Fibroblast of the aortic adventitia (primary cell): ENCODE measurements at places on chromosomes 1 and 21. TPM values are rescaled to one million over a fixed set of nuclear protein-coding genes. Genes with fewer than 3 reads are reported as not detected.

HSPA6 gene
- 0.45 TPM in 1 of 2 replicates, not detected in the other for total RNA-seq

VN1R5 gene
- total RNA-seq: not detected in 2 replicates

RBP7 gene
- not detected in 2 replicates for total RNA-seq

FCRL4 gene
- not detected in 2 replicates for total RNA-seq

ARHGEF16 gene
- 0.18 TPM in 1 of 2 replicates, not detected in the other for total RNA-seq

MIXL1 gene
- not detected in 2 replicates for total RNA-seq

FCRL6 gene
- not detected in 2 replicates for total RNA-seq

CCDC30 gene
- 1.4 and 5.8 TPM in 2 replicates for total RNA-seq

AADACL3 gene
- not detected in 2 replicates for total RNA-seq

VWA1 gene
- 1.8 and 2.9 TPM in 2 replicates for total RNA-seq

TDRD5 gene
- total RNA-seq: not detected in 2 replicates

ANKRD45 gene
- 0.09 and 0.82 TPM in 2 replicates for total RNA-seq

DNA sequence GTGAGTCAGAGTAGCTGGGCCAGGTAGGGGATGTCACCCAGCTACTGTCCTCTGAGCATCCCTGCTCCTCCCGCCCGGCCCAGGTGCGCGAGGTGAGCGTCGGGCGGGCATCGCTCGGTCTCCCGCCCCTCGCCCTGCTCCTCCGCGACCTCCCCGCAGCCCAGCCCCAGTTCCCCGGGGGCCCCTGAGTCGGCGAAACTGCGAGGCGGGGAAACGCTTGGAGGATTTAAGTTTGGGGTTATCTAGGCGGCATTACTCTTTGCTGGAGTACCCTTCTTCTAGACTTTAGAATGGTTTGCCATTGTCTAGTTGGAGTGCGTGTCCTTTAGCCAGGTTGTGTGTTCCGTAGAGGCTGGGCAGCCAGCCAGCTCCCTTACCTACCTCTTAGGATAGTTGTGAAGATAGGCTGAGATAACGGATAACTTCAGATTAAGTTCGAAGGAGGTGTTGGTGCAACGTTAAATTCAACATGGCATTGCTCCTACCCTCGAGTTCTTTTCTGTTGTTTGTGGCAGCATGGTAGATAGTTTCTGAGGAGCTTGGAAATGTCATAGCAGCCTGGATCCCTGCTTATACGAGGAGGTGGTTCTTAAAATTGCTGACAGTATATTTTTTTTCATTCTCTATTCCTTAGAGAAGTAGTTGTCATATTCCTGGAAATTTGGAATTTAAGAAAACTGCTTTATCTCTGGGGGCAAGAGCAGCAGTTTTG is 697 bp downstream of the AGO3 start:
- DNase-seq: peak; percentile 14

GRCh38 chr1:8661185-8662110 is 156.0 kb downstream of the RERE start:
- DNase-seq: peak; percentile 94

GRCh38 chr1:85070972-85071492 is 22.7 kb upstream of the MCOLN3 start:
- no peak for DNase-seq

DNA sequence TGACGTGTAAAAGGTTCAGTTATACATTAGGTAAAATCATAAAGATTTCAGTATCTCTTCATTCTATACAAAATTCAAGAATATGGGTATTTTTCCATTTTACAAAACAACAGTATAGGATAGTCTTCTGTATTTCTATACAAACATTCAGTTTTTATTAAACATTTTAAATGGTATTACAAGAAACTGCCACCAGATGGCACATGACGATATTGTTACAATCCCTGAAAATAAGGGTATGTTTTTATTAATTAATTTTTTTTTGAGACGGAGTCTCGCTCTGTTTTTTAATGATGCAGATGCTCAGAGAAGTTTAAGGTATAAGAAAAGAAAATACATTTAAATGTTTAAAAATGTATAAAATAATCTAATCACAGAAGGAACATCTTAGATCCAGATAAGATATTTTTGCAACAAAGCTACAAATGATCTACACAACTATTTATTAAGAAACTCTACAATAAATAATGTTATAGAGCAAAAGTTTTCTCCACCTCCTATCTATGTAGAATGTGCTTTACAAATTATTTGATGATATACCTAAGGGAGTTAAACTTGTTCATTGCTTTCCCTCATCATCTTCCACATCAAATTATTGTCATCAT is 23.5 kb upstream of the RSBN1 start:
- peak; percentile 81 for DNase-seq

GRCh38 chr21:28675331-28676041 is 317.2 kb downstream of the LTN1 start:
- peak; percentile 71 for DNase-seq

- DNase-seq: peak; percentile 23
Measured at GRCh38 chr1:211501711-211502400, 9.9 kb upstream of the RD3 start.

- no peak for DNase-seq
Measured at GRCh38 chr1:168089326-168089978, 47.3 kb downstream of the GPR161 start.

DNA sequence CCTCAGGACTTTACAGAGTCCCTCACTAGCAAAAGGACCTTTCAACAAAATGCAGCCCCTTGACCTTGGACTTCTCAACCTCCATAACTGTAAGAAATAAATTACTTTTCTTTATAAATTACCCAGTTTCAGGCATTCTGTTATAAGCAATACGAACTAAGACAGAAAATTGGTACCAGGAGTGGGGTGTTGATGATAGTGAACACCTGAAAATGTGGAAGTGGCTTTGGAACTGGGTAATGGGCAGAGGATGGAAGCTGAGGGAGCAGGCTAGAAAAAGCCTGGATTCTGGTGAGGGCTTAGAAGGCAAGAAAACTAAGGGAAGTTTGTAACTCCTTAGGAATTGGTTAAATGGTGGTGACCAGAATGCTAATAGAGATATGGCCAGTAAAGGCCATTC is 46.8 kb downstream of the DSCAM start:
- no peak for DNase-seq

DNA sequence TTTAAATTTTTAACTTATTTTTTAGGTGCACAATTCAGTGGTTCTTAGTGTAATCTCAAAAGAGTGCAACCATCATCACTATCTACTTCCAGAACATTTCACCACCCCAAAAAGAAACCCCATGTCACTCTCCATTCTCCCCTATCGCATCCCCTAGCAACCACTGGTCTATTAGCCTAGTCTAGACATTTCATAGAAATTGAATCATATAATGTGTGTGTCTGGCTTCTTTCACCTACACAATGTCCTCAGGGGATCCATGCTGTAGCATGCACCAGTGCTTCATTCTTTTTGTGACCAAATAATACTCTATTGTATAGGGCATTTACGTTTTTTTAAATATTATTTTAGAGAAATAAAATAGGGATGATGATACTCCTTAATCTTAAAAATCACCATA is 64.7 kb downstream of the JAK1 start:
- DNase-seq: no peak

- no peak for DNase-seq
Measured at GRCh38 chr1:205258719-205259118, 31.0 kb downstream of the TMCC2 start.

DNA sequence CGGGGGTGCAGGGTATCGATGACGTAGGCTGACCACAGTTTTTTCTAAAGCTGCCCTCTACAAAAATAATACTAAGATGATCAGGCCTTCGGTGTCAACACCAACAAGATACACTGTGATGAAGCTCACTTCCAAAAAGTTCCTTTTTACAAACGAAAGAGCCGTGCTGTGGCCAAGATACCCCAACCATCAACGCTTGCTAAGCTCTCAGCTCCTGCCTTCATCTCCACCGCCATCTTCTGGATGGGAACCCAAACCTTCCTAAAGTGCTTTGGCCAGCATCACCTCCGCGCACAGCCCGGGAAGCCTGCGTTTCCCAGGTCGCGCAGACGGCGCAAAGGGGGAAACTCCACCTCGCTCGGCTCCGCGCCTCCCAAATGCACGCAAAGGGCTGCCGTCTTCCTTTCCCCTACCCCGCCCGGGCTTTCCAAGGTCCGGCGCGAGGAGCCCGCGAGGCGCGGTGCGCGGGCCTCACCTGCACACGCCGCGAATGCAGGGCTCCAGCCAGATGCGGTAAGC is 541 bp downstream of the USP48 start:
- DNase-seq: peak; percentile 65

- DNase-seq: no peak
Measured at GRCh38 chr1:82094136-82094535, 293.4 kb downstream of the ADGRL2 start.

DNA sequence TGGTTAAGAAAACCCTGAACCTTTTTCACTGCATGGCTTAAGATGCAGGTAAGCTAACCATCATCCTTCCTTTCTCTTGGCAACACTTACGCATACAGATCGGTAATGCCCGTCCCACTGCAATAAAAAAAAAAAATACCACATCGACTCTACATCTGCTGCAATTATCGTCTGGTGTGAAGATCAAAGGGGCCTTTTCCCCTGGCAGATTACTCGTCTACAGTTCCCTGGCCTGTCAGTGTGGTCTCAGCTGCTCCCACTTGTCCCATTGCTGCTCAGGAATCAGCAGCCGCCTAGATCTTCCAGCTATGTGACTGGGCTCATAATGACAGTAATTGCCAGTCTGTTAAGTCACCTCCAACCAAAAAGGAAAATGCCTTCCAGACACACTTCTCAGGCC is 133.1 kb downstream of the SETD4 start:
- no peak for DNase-seq

DNA sequence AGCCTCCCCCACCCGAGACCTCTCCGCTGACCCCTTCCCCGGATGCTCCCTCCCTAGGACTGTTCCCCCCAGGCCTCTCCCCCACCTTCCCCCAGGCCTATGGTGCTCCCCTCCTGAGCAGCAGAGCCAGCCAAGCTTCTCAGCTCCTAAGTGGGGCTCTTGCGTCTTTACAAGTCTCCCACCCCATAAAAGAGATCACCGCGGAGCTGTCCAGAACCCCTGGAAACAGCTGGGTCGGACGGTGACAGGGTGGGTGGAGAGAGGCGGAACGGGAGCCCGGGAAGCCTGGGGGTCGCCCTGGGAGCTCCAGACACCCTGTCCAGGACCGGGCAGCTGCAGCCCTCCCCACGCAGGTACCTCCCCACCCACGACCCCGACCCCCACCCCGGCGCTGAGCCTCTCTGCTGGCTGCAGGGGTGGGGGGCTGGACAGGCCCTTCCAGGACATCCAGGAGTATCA is 61.2 kb downstream of the WNT9A start:
- no peak for DNase-seq

DNA sequence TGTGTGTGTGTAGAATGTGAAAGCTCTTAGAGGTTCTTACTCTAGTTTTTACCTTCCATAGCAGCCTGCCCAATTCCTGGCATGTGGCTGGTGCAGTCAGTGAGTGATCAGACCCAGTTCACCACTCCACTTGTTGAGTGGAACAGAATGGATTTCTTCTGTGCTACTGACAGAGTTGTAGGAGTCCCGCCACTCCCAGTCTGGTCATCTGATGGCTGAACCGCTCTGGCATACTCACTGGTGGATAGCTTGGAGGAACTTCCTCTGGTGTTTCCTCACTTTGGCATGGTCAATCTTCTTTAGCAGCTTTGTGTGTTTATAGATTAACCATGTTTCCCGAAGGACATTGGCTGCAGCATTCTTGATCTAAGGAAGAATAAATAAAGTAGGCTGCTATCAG is 106.7 kb upstream of the ADAR start:
- peak; percentile 27 for DNase-seq

GRCh38 chr21:30839304-30839703 is 9.7 kb upstream of the KRTAP7-1 start:
- DNase-seq: no peak

GRCh38 chr1:27690183-27690582 is 18.2 kb upstream of the IFI6 start:
- DNase-seq: no peak

DNA sequence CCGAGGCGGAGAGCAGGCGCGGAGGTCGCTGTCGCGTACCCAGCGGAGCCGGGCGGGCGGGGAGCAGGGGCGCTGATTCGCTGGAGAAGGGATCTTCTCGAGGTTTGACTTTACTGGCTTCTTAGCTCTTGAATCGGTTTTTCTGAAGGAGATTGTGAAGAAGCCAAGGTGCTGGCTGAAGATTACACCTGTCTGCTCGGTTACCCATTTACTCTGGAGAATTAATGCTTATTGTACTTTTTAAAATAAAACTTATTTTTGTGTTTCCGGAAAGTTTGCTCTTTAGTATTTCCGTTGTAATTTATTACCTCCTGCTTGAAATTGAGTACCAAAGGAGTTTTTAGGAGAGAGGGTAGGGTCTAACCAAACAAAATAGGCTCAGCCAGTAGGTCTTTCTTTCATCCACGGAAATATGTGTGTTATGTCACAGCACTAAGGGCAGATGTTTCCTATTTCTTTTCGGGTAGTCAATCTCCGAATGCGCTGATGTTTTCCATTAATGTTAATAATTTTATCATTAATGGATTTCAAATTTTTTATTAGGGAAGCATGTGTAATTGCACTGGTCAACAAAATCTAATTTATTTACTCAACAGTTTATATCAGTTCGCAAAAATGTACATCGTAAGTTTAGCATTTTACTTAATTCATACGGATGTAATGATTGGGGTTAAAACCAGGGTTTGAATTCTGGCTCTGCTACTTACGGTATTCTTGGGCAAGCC is 510 bp upstream of the GNG5 start:
- no peak for DNase-seq

- DNase-seq: peak; percentile 54
Measured at GRCh38 chr1:66282891-66283621, 250.9 kb upstream of the SGIP1 start.

GRCh38 chr1:30609336-30609998 is 113.9 kb downstream of the MATN1 start:
- DNase-seq: no peak

- DNase-seq: peak; percentile 71
Measured at GRCh38 chr1:172906778-172907592, 143.8 kb downstream of the TNFSF18 start.
